ENCODE measurements at places on chromosomes 4 and X.

DNA sequence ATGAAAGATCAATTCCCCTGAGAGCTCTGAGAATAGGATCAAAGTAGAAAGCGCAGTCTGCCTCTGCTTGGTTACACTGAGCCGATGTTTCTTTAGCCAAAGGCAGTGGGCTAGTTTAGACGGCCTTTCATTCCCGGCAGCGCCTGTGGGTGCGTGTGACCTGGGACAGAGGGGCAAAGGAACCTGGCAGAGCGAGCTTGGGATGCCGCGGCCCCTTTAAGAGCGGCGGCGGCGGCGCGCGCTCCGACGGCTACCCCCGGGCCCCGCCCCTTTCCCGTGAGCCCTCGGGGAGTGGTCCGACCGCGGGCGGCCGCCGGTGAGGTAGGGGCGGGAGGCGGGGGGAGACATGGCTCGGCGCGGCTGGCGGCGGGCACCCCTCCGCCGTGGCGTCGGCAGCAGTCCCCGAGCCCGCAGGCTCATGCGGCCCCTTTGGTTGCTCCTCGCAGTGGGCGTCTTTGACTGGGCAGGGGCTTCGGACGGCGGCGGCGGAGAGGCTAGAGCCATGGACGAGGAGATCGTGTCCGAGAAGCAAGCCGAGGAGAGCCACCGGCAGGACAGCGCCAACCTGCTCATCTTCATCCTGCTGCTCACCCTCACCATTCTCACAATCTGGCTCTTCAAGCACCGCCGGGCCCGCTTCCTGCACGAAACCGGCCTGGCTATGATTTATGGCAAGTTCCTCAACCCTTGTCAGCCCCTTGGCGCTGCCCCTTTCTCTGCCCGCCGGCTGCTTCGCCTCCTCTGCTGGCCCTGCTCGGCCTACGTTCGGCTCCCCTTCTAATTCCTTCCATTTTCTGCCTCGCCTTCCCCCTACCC is at the start of gene SLC9A6:
TSS of gene SLC9A6 (plus strand) at position 279 of the 816 bp plus-strand sequence. CDS start at position 503, 224 bp downstream.
- peak; percentile 57 for DNase-seq

GRCh38 chr4:52659722-52660261 is 691 bp upstream of the USP46 start:
- peak; percentile 39 for DNase-seq

DNA sequence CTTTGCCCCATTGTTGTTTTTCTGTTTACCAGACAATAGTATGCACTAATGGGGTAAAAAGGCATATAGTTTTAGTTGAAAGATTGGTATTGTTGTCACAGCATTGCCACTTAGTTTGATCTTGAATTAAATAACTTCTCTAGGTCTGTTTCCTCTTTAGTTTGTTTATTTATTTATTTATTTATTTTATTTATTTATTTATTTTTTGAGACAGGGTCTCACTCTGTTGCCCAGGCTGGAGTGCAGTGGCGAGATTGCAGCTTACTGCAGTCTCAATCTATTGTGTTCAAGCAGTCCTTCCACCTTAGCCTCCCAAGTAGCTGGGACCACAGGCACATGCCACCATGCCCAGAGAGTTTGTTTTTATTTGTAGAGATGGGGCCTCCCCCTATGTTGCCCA is 138.6 kb downstream of the KDM6A start:
- no peak for DNase-seq

GRCh38 chr4:866068-866760 is 40.3 kb upstream of the CPLX1 start:
- no peak for DNase-seq

- DNase-seq, result peak; percentile 37
Measured at GRCh38 chr4:54016504-54016903, 47.9 kb downstream of the CHIC2 start.

DNA sequence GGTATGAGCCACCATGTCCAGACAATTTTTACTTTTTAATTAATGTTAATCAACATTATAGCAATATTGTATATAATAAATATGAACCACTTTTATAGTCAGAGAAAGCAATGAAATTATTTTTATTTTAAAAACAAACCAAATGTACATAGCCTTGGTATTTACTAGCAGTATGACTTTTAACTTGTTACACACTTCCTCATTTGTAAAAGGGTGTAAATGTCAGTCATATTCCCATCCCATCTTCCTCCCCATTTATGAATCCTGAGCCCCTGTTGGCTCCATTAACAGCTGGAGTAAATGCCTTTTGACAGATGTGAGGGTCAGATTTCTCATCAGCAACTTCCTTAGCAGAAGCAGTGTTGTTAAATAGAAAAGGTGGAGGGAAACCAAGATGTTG is 179.6 kb upstream of the SPRY1 start:
- DNase-seq, result no peak

GRCh38 chr4:40564815-40565483 is 64.7 kb downstream of the RBM47 start:
- peak; percentile 27 for DNase-seq

DNA sequence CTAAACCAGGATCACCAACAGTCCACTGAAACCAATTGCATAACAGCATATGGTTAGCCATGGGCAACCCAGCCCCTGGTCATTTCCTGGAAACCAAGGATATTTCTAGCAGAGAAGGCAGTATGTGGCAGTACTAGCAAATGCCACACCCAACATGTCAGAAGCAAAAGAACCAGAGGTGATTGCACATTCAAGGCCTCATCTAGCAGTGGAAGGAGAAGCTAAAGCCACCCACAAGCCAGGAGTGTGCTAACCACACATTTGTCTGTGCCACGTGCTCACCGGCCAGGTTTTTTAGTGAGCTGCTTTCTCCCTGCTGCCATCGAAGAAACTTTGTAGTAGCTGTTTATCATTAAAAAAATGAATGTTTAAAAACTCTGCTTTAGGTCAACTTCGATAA is 42.0 kb downstream of the TEC start:
- no peak for DNase-seq

GRCh38 chrX:149647505-149647904 is 15.9 kb upstream of the TMEM185A start:
- no peak for DNase-seq

GRCh38 chrX:102042372-102043325 is 82.8 kb upstream of the TCEAL2 start:
- DNase-seq, result no peak

DNA sequence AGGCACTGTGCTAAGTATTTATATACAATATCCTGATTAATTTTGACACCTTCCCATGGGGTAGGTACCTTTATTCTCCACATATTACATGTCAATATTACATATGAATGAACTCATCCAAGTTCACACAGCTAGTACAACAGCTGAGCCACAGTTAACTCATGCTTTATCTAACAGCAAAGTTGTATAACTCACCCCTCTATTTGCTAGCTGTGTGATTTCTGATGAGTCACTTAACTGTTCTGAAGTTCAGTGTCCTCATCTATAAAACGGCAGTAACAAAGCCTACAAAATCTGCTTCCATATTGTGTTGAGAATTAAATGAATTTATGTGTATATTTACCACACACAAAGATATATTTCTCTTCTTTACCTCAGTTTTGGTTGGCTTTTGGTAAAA is 48.2 kb upstream of the KDR start:
- DNase-seq, result no peak

- peak; percentile 75 for DNase-seq
Measured at GRCh38 chrX:15877380-15877779, 22.8 kb upstream of the AP1S2 start.

- no peak for DNase-seq
Measured at GRCh38 chrX:79147477-79147876, 3.0 kb downstream of the GPR174 start.

GRCh38 chr4:37522996-37523395 is 163.2 kb downstream of the RELL1 start:
- no peak for DNase-seq

GRCh38 chrX:36198575-36198974 is 279.0 kb downstream of the CFAP47 start:
- DNase-seq, result no peak

GRCh38 chr4:180465364-180465763 is 1777.8 kb upstream of the TENM3 start:
- DNase-seq, result no peak

- no peak for DNase-seq
Measured at GRCh38 chrX:151206871-151207270, 30.5 kb downstream of the GPR50 start.

DNA sequence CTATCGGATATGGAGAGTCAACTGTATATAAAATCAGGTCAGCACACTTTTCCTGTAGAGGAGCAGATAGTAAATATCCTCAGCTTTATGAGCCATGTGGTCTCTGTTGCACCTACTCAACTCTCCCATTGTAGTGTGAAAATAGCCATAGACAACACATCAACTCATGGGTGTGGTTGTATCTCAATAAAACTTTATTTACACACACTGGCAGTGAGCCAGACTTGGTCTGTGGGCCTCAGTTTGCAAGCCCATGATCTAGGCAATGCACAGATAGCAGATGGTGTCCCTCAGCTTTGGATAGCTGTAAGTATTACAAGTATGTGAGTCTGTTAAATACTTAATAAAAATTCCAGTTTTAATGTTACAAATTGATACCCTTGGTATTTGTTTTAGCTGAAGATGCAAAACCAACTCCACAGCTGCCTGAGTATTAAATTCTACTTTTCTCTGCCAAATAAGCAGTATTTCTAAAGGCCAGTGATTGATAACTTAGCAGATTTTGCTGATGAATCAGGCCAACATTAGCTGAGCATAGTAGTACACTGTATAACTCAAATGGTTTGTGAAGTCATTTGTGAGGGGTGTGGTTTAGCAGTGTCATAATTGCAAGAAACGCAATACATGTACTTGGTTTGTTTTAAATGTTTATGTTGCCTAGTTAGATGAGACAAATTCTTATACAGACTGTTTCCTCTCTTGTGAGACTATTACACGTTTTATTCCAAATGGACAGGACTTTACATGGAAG is 87.3 kb downstream of the GPR143 start:
- DNase-seq, result no peak

DNA sequence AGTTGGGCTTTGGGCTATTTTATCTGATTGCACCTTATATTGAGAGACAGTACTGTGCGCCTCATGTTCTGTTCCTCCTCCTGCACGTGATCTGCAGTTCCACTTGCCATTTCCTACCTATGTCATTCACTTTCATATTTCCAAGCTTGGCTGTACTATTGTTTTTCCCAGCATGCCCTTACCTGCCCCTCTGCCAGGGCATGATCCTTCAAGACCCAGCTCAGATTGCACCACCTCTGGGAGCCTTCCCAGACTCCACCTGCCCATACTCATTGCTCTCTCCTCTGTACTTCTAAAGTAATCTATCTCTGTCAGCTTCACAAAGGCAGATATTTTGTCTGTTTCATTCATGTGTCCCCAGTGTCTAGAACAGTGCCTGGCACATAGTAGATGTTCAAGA is 11.6 kb downstream of the SLC25A5 start:
- DNase-seq, result no peak

GRCh38 chrX:68286980-68287379 is 146.3 kb downstream of the OPHN1 start:
- no peak for DNase-seq

DNA sequence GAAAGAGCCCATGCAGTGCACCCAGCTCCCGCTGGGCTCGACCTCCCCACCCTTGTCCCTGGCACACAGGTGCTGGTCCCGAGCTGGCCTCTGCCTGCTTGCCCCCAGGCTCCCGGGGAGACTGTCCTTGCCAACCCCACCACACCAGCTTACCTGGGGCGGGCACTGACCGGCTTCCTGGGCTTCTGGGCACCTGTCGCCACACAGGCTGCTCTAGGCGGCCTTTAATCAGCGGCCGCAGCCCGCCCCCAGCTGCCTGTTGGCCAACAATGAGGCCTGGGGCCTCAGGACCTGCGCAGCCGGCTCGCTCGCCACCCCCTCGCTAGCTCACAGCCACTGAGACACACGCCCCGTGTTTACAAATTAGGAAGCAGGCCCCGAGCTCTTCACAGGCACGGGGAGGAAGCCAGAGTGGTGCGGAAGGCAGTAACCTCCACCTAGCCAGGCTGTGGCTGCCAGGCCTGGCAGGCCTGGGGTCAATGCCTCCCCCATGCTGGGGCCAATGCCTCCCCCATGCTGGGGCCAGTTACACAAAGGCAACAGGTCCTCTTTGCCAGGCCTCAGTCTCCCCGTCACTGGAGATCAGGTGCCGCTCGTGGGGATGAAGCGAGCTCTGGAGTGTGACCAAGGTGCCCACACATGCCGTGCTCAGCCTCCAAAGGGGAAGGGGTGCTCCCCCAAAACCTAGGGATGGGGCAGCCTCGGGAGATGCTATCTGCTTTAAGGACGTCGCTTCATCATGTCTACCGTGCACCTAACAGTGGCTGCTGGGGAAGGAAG is at the start of gene TREX2:
TSS of gene TREX2 (minus strand) at position 201 of the 780 bp plus-strand sequence. CDS start 626 bp downstream, outside the sequence.
- no peak for DNase-seq

GRCh38 chr4:113383111-113383785 is 333.8 kb downstream of the ANK2 start:
- no peak for DNase-seq

GRCh38 chrX:49174723-49175122 is 3.0 kb downstream of the PLP2 start:
- DNase-seq, result no peak

- no peak for DNase-seq
Measured at GRCh38 chr4:110532901-110533589, 57.1 kb downstream of the ENPEP start.

GRCh38 chr4:18754180-18754579 is 732.6 kb upstream of the LCORL start:
- DNase-seq, result no peak

DNA sequence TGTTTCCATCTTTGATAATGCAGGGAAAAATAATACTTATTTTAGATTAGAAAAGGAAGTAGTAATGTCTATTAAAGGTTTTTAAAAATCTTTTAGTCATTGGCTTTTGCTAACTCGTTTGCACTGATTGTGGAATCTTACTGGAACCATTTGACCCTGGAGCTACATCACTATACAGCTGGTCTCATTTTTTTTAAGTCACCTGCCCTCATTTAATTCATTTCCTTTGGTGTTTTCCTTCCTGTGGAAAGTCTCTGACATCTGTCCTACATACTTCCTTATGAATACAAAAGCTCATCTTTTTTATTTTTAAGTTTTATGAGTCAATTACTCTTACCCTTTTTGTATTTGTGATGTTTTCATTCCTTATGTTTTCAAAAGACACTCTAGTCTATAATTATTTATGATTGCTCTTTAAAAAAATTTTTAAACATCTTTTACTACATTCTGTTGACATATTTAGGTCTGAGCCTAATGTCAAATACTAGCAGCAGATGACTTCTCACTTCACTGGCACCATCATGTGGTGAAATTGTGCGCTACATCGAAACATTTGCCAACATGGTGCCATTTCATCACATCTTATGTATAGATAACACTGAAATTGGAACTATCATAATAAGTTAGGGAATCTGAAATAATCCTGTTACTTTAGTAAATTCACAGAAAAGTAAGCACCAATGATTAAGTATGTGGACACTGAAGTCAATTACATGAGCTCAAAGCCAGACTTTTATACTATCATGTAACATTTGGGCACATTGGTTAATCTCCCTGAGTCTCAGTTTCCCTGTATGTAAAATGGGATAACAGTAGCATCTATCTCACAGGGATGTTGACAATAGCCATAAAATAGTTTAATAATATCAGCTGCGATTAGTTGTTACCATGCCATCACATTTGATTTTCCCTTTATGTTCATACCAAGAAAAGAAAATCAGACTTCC is 9.4 kb upstream of the MMAA start:
- peak; percentile 85 for DNase-seq

GRCh38 chr4:139753686-139754085 is 88.1 kb downstream of the MGST2 start:
- DNase-seq, result no peak

- DNase-seq, result no peak
Measured at GRCh38 chr4:7506119-7506518, 71.4 kb upstream of the PSAPL1 start.

All from cardiac muscle cell (in vitro differentiated cells and primary cell).